Pericardium fibroblast (primary cell): ENCODE measurements at places on chromosomes 2 and 18. TPM values are rescaled to one million over a fixed set of nuclear protein-coding genes. Genes with fewer than 3 reads are reported as not detected.

GCG gene
- total RNA-seq: not detected in 2 replicates

BUB1 gene
- total RNA-seq: 1.6 and 2.1 TPM in 2 replicates

SERPINB2 gene
- 0.47 and 2.2 TPM in 2 replicates for total RNA-seq

TSHZ1 gene
- total RNA-seq: 6.2 and 13.4 TPM in 2 replicates

IHH gene
- 0.12 TPM in 1 of 2 replicates, not detected in the other for total RNA-seq

RAB6C gene
- not detected in 2 replicates for total RNA-seq

LONRF2 gene
- under 0.01 and 1.0 TPM in 2 replicates for total RNA-seq

CHRND gene
- 0.26 TPM in 1 of 2 replicates, not detected in the other for total RNA-seq

ABCG8 gene
- total RNA-seq: not detected in 2 replicates

SERPINB12 gene
- 0.12 TPM in 1 of 2 replicates, not detected in the other for total RNA-seq

B3GNT7 gene
- total RNA-seq: 0.09 and 0.23 TPM in 2 replicates

TOGARAM2 gene
- total RNA-seq: 0.12 and 0.26 TPM in 2 replicates

FLACC1 gene
- not detected in 2 replicates for total RNA-seq

FTCDNL1 gene
- 3.2 TPM in 1 of 2 replicates, not detected in the other for total RNA-seq

ANKRD62 gene
- total RNA-seq: not detected in 2 replicates

SERPINB11 gene
- total RNA-seq: not detected in 2 replicates

CYP1B1 gene
- 22.1 and 134 TPM in 2 replicates for total RNA-seq

DES gene
- 98.0 and 165 TPM in 2 replicates for total RNA-seq

CD207 gene
- total RNA-seq: not detected in 2 replicates

FAM237A gene
- not detected in 2 replicates for total RNA-seq

MAP3K19 gene
- total RNA-seq: not detected in 2 replicates

HAAO gene
- 0.70 TPM in 1 of 2 replicates, not detected in the other for total RNA-seq

ALK gene
- total RNA-seq: not detected in 2 replicates

NR4A2 gene
- 0.47 and 0.68 TPM in 2 replicates for total RNA-seq

CCBE1 gene
- total RNA-seq: 6.9 and 24.2 TPM in 2 replicates

SKA1 gene
- 1.2 and 1.9 TPM in 2 replicates for total RNA-seq

LRRFIP1 gene
- 51.4 and 71.6 TPM in 2 replicates for total RNA-seq

HMSD gene
- total RNA-seq: not detected in 2 replicates

PTMA gene
- 340 and 407 TPM in 2 replicates for total RNA-seq

FSHR gene
- total RNA-seq: not detected in 2 replicates

ABCB11 gene
- total RNA-seq: 1.2 TPM in 1 of 2 replicates, not detected in the other

SFT2D3 gene
- total RNA-seq: 6.0 and 7.8 TPM in 2 replicates

NCKAP5 gene
- total RNA-seq: 0.09 and 0.12 TPM in 2 replicates

KIF1A gene
- total RNA-seq: under 0.01 TPM in 1 of 2 replicates, not detected in the other

FRZB gene
- 0.60 and 0.82 TPM in 2 replicates for total RNA-seq

DSC2 gene
- 0.09 and 3.7 TPM in 2 replicates for total RNA-seq

GRHL1 gene
- 0.09 TPM in 1 of 2 replicates, not detected in the other for total RNA-seq

SCN2A gene
- under 0.01 and 0.77 TPM in 2 replicates for total RNA-seq

KRTCAP3 gene
- 5.2 TPM in 1 of 2 replicates, not detected in the other for total RNA-seq

TRABD2A gene
- total RNA-seq: 0.51 and 5.8 TPM in 2 replicates

RUFY4 gene
- not detected in 2 replicates for total RNA-seq

CDH19 gene
- 0.12 TPM in 1 of 2 replicates, not detected in the other for total RNA-seq

CNGA3 gene
- total RNA-seq: not detected in 2 replicates

LRP1B gene
- total RNA-seq: 0.12 and 0.60 TPM in 2 replicates

SLC5A7 gene
- total RNA-seq: not detected in 2 replicates

CPS1 gene
- 9.9 and 12.9 TPM in 2 replicates for total RNA-seq

OR6B2 gene
- not detected in 2 replicates for total RNA-seq

SP140L gene
- total RNA-seq: 6.5 and 10.6 TPM in 2 replicates

GNLY gene
- total RNA-seq: not detected in 2 replicates

VRK2 gene
- total RNA-seq: 6.7 and 8.9 TPM in 2 replicates

APCDD1 gene
- 13.3 and 19.3 TPM in 2 replicates for total RNA-seq

SERPINB3 gene
- not detected in 2 replicates for total RNA-seq

SNORC gene
- total RNA-seq: 0.12 and 0.17 TPM in 2 replicates

TUBB8B gene
- not detected in 2 replicates for total RNA-seq

ACOXL gene
- total RNA-seq: not detected in 2 replicates

ITPRIPL1 gene
- total RNA-seq: 0.34 and 0.35 TPM in 2 replicates

SERPINB10 gene
- total RNA-seq: 5.4 TPM in 1 of 2 replicates, not detected in the other

BCL11A gene
- 0.12 and 1.3 TPM in 2 replicates for total RNA-seq

SAG gene
- not detected in 2 replicates for total RNA-seq

PLEKHH2 gene
- total RNA-seq: 1.8 and 3.8 TPM in 2 replicates
